NCI-H524 treated with DMSO at 0.1 percent for 48 hours (cell line): ENCODE measurements at places on chromosomes 12 and 14.

- DNase-seq: no peak
Observed at GRCh38 chr14:20726531-20726930, 19.2 kb upstream of the EDDM3A start.

DNA sequence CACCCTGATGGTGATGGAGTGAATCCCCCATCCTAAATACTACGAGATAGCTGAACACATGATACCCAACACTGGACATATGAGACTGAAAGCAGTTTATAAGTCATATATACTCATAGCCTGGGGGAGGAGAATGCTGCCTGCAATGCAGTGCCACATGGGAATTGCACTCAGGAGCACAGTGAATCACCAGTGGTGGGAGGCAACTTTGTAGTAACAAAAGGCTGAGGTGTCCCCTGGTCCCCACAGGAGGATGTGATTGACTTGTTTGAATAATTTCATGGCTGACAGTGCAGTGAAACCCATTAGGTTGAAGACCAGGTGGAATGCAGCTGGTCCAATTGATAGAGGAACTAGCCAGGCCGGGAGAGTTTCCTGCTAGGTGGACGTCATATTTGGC, 20.2 kb downstream of the CCDC38 start:
- no peak for DNase-seq

GRCh38 chr14:73251516-73252215, 14.4 kb downstream of the PAPLN start:
- no peak for DNase-seq

GRCh38 chr12:93292731-93293566, 84.8 kb upstream of the NUDT4 start:
- DNase-seq: no peak

GRCh38 chr12:218728-219590, 5.0 kb upstream of the SLC6A12 start:
- no peak for DNase-seq

DNA sequence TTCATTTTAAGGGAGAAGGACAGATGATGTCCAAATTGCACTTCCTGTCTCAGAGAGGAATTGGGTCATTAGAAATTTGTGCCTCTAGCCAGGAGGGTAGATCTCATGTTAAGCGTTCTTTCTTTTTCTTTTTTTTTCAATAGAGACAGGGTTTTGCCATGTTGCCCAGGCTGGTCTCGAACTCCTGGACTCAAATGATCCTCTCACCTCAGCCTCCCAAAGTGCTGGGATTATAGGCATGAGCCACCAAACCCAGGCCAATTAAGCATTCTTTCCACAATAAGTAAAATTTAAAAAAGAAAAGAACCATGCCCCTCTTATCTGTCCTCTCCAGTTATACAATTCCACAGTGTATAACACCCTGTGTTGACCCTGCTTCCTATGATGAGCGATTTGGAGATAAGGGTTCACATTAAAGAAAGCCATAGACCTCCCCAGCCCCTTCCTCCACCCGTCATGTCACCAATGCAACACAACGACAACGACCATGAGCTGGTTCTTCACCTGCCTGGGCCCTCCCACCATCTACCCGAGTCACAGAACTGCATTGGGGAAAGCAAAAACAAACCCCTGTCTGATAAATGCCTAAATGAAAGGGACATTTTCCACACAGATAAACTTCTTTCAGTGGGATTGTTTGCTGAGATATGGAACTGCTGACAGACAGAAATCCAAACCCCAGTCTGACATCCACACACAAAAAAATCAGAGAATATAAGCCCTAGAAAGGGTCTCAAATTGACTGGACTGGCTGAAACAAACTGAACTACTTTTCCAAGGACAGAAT, 37.3 kb downstream of the SSH1 start:
- no peak for DNase-seq

GRCh38 chr12:128802756-128803155, 21.0 kb downstream of the SLC15A4 start:
- DNase-seq: no peak

GRCh38 chr12:108910336-108910735, 30.4 kb downstream of the DAO start:
- DNase-seq: no peak

GRCh38 chr14:71726580-71727021, 205.6 kb upstream of the RGS6 start:
- no peak for DNase-seq

DNA sequence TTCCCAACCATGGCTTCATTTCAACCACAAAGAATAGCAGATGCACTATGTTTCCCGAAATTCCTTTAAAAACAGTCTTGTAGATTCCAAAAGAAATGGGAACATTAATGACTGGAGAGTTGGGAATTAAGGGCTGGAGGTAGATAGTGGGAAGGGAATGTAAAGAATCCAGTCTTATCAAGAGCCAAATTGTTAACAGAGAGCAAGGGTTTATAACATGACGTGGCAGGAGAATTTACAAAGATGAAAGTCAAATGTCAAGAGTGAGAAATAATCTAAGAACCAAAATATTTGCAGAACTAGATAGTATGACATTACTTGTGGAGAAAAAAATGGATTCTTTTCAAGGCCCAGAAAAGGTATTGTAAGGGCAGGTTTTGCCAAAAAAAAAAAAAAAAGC, 200.9 kb downstream of the GRIN2B start:
- DNase-seq: no peak

- no peak for DNase-seq
Observed at GRCh38 chr14:69716478-69717187, 50.3 kb upstream of the SRSF5 start.

- no peak for DNase-seq
Observed at GRCh38 chr12:102534899-102535298, 54.5 kb upstream of the IGF1 start.

- DNase-seq: no peak
Observed at GRCh38 chr14:80699861-80700260, 241.7 kb downstream of the CEP128 start.

DNA sequence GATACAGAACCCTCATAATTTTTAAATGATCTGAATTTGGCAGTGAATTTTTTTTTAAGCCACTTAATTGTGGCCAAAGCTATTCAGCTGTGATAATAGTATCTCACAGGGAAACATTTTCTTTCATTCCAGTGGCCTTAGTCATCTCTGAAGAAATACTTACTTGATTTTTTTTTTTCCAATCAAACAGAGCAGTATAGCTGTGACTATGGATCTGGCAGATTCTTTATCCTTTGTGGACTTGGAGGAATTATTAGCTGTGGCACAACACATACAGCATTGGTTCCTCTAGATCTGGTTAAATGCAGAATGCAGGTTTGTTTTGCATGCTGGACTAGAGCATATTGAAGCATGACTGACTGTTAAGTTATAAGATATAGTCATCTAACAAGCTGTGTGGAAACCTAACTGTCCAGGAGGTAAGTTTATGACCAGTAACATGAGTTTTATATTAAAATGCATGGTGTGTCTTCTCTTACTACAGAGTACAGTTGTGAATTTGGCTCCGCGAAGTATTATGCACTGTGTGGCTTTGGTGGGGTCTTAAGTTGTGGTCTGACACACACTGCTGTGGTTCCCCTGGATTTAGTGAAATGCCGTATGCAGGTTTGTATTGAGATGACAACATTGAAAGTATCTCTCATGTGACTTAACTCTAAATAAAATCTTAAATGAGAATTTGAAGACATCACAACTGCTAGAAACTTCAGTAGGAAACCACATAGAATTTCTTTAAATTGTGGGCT, 1.9 kb downstream of the SLC25A3 start:
- no peak for DNase-seq

DNA sequence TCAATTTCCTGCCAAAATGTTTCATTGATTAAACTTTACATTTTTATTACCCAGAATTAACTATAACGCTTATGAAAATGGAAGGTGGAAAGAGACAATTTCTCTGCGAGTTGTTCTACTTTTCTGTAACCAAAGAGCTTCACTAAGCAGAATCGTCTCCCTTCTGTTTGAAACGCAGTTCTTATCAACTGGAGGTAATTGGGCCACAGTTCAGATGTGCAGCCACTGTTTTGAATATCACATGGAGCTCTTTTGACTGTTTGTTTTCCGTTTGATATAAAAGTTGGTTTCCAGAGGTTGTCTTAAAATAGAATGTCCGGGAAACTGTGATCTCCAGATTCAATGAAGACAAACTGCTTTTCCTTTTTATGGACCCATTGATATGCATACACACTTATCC, 183.3 kb upstream of the SEL1L start:
- no peak for DNase-seq

- no peak for DNase-seq
Observed at GRCh38 chr12:92595663-92596062, 107.1 kb upstream of the PLEKHG7 start.

- no peak for DNase-seq
Observed at GRCh38 chr12:24483732-24484131, 465.2 kb downstream of the BCAT1 start.

DNA sequence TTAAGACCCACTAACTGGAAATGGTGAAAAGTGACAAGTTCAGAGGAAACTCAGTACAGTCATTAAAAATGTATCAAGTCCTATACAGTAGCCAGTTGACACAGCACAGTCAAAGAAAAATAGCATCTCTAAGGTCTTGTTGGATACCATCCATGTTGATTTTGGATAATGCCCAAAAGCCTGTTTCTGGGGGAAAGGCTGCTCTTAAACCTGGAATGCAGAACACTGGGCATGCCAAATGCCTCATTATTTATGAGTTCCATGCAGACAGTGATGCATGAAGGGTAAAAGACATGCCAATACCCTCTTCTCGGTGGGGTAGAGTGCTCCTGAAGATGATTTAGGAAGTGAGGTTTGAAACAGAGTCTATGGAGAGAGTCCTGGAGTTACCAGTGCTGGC, 29.6 kb downstream of the KCNK13 start:
- DNase-seq: no peak

- DNase-seq: no peak
Observed at GRCh38 chr14:31568161-31568560, 7.0 kb downstream of the NUBPL start.

GRCh38 chr14:104085032-104085888, at the start of gene ASPG:
Gene ASPG (plus strand): TSS chr14:104085700. CDS start chr14:104085771, 71 bp downstream.
- DNase-seq: no peak

DNA sequence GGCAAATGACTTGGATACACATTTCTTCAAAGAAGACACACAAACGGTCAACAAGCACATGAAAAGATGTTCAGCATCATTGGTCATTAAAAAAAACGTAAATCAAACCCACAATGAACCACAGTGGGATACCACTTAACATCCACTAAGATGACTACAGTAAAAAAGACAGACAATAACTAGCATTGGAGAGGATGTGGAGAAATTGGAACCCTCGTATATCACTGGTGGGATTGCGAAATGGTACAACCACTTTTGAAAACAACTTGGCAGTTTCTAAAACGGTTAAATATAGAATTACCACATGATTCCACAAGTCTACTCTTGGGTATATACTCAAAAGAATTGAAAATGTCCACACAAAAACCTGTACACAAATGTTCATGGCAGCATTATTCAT, 25.2 kb upstream of the PPFIBP1 start:
- no peak for DNase-seq

DNA sequence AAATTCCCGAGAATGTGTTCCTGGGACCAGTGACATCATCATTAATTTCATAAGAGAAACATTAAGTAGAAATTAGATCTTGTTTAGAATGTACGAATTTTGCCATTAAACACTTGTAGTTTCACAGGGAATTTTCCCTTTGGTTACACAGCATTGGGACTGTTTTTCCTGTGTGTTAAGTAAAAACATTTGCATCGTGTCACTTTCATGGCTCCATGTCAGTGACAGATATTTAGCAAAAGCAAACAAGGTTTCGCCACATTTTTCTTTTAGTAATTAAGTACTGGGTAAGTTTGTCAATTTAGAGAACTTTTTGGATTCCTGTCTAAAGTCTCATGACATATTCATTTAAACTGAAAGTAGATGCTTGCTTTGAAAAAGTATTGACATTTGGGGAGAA, 45.5 kb upstream of the OVCH1 start:
- no peak for DNase-seq

- peak; percentile 73 for DNase-seq
Observed at GRCh38 chr14:61925043-61925442, 162.8 kb downstream of the SNAPC1 start.

DNA sequence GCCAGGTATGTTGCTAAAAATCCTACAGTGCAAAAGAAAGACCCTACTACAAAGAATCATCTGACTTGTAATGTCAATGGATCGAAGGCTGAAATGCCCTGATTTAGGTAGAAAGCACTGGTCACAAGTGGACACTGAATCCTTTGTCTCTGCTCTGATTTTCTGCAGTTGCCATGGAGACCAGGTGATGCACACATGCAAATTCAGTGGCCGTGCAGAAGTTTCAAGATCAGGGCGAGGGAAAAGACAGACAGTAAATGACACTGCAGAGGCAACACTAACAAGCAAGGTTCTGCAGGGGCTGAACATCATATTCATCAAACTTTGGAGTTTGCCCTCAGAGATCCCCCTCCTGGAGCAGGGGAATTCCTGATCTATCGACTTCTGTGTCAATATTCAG, 370.3 kb upstream of the TMEM132C start:
- DNase-seq: no peak

DNA sequence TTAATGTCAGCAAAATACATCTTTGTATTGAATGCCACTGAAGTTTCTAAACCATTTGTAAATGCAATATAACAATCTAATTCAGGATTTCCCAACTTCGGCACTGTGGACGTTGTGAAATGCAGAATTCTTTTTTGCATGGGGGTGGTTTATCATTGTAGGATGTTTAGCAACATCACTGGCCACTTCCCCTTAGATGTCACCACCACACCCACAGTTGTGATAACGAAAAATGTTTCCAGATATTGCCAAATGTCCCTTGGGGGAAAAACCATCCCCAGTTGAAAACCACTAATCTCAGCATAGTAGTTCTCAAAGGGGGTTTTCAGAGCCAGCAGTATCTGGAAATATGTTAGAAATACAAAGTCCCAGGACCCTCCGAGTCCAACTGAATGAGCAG, 203.3 kb downstream of the NAV3 start:
- no peak for DNase-seq

GRCh38 chr14:81686512-81686911, 152.9 kb upstream of the SEL1L start:
- DNase-seq: no peak

GRCh38 chr14:35742032-35742371, 67.1 kb downstream of the RALGAPA1 start:
- DNase-seq: no peak

DNA sequence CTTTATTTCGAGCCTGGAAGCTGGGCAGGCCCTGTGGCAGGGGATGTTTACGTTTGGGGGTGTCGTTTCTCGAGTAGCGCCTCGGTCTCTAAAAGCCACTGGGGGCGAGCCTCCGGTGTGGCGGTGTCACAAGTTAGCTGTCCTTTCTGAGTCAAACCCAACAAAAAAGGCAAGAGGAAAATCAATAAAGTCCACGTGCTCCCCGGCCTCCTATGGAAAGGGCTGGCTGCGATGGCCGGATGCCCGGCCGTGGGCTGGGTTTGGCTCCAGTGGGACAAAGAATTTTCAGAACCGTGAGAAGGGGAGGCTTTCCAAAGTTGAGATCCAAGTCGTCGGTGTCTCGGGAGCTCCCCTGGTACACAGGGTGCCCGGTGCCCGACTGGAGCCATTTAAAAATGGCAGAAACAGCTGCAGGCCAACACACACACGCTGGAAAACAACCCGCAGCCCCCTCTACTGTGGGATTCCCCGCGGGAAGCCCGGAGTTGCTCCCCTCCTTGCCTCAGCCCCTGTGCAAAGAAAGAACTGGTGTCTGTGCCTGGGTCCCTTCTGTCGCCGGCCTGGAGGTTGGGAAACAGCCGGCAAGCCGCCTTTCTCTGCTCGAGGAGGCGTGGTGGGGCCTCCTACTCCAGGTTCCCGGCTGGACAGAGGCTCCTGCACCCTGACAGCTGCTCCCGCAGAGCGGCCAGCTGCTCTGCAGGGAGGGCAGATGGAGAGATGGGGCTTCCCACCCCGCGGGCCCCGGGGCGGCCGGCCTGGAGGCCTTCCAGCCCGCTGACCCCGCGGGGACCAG, 1.9 kb downstream of the BCL7A start:
- DNase-seq: peak; percentile 48
